ENCODE measurements at places on chromosomes 6 and 20.
A peak's percentile ranks its signal among the peaks of the same experiment; 100 is the strongest.

DNA sequence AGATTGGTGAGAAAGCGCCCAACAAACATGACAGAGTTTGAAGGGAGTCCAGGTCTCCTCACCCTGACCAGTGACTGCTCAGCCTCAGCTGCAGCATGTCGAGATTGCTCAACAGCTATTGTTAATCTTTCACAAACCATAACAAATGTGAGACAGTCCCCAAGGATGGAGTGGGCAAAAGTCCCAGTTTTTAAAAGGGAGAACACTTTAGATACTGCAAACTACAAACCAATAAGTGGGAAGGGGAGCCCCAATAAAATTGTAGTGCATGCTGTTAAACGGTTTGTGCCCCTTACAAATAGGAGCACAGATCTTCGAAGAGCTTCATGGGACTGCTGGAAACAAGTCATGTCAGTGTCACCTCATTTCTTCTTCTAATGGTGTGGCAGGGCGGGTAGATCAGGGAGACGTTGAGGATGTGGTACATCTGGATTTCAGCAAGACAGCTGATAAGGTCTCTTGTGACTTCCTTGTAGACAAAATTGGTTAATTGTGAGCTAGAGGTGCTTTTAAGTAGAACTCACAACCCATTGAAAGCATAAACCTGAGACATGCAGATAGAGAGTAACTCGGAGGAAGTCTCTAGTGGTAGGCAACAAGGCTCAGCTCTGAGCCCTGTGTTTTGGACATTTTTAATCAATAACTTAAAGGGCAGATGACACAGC is 134.0 kb upstream of the ARMC2 start:
- DNase-seq: no peak

- no peak for DNase-seq
These were observed 164.7 kb upstream of the PDE7B start for GRCh38 chr6:135686784-135687301.

- no peak for DNase-seq
These were observed 36.1 kb downstream of the SMPDL3A start for GRCh38 chr6:122825163-122825562.

- no peak for DNase-seq
These were observed 620.7 kb upstream of the BTBD3 start for GRCh38 chr20:11296951-11297350.

DNA sequence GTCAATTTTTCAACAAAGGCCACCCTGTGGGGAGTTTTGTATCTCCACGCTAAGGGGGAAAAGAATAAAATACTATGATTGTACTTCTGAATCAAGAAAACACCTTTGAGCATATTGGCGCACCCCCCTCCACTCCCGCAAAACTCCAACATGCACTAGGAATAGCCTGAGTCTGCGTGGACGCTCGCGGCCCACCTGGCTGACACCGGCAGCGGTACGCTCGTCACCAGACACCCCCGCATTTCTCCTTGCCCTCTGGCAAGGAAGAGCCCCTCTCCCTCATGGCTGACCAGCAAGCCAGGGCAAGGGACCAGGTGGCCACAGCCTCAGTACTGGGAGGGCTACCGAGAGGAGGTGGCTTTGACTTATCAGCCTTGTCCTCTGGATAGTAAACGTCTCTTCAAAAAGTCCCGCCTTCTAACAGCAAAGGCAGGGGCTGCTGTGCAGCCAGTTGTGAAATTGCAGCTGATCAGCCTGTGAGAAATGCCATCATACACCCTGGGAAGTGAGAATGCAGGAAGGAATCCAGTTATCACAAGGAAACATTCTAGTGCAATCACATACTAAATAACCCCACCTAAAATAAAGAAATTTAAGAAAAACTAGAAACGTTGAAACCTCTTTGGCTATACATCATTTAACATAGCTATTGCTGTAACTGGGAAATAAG is 84.2 kb downstream of the HUS1B start:
- no peak for DNase-seq

- DNase-seq: no peak
These were observed 184.2 kb downstream of the PLCB4 start for GRCh38 chr20:9253006-9253539.

- no peak for DNase-seq
These were observed 216.8 kb downstream of the HACE1 start for GRCh38 chr6:104642871-104643270.

- no peak for DNase-seq
These were observed 86.7 kb downstream of the MKKS start for GRCh38 chr20:10347086-10347880.

DNA sequence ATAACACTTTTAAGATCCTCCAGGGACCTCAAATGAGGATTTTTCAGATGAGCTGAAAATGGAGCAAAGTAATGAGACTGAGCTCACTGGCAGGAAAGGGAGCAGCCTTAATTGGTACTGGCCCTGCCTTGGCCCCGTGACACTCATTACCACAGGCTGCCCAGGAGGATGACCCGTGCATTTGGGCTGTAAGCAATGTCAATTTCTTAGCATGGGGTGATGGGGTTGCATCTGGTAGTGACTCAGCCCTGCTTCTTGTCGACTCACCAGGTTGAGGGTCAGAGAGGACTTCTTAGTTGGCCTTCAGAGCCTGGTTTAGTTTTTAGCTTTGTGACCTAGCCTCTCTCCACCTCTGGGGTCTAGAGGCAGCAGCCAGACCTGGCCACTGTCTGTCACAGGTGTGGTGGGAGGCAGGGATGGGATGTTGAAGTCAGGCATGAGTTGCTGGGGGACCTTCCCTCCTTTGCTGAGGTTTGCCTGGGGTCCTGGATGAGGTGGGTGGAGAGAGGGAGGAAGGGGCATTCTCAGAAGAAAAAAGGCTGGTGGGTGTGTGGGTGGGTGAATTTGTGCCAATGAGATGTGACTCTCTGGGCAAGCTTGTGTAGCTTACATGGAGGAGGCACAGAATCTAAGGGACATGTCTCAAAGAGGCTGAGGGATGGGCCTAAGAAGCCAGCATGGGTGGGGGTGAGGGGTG is 25.9 kb upstream of the EPB41L1 start:
- DNase-seq: no peak

GRCh38 chr6:12439296-12439695 is 149.1 kb downstream of the EDN1 start:
- no peak for DNase-seq

DNA sequence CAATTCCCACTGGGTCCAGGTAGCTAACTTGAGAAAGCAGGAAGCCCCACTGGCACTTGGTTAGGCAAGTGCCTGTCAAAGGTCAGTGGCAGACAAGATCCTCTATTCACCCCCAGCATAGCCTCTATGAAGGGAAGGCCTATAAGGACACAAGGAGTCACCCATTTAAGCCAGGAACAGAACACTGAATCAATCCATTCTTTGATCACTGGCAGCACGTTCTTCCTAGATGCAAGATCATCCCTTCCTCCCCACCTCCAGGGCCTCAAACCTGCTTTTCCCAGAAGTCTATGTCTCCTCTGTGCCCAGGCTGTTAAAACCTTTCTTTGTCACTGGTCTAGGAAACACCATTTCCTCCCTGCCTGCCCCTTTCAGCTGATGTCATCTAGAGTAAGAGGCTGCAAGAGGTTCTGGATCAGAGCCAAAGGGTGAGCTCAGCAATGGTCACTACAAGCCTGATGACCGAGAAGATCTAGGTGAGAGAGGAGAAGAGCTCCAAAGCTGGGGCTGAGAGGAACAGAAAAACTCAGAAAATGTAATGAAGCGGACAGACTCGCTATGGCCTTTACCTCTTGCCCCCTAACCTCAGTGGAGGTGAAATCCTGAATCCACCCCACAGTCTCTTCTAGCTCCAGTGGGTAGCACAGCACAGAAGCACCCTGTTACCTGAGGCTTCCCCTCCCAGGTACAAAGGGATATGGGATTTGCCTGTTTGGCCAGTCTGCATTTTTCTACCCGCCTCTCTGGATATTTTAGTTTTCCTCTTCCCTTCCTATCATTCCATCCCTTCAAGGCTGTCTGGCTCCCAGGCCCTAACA is 1.8 kb downstream of the GTPBP2 start:
- peak; percentile 39 for DNase-seq

GRCh38 chr6:53813096-53813495 is 18.3 kb downstream of the LRRC1 start:
- DNase-seq: no peak

Measured in DMS79 treated with DMSO at 0.1 percent for 48 hours (cell line).